ENCODE measurements at places on chromosomes 12 and 14. TPM values are rescaled to one million over a fixed set of nuclear protein-coding genes. Genes with fewer than 3 reads are reported as not detected.

- no peak for DNase-seq
These were observed 92.9 kb downstream of the ATP23 start for GRCh38 chr12:58034311-58034710.

GRCh38 chr14:72567226-72567625 is 326.7 kb downstream of the DPF3 start:
- no peak for DNase-seq

GRCh38 chr14:38127784-38128183 is 79.9 kb upstream of the SSTR1 start:
- no peak for DNase-seq

GRCh38 chr14:90523961-90524875 is 127.4 kb downstream of the CALM1 start:
- no peak for DNase-seq

- no peak for DNase-seq
These were observed 257.4 kb upstream of the NOVA1 start for GRCh38 chr14:26855077-26855753.

DNA sequence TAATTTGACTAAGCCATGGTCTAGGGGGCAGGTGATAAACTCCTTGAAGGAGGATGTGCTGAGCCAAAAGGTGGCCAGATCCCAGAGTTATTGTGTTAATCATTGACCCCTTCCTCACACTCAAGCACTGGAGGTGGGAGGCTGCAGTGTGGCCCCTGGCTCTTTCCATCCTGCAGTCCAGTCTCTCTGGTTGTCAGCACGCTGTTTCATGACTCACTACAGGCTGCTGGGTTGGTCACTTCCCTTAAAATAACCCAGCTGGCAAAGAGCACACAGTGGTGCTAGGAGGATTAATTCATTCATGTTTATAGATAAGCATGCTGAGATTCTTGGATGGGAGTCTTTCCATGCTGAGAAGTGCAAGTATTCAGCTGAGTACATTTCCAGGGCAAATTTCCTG is 228.9 kb downstream of the ANO2 start:
- no peak for DNase-seq

DNA sequence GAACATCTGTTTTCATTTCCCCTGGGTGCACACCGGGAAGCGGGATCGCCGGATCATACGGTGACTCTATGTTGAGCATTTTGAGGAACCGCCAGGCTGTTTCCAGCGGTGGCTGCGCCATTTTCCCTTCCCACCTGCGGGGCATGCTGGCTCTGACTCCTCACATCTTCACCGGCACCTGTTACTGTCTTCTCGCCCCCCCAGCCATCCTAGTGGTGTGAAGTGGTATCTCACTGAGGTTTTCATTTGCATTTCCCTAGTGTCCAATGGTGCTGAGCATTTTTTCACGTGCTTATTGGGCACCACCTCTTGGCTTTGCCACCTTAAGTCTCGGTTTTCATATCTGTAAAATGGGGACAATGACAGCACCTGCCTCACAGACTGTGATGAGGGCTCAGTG is 44.1 kb upstream of the EML1 start:
- no peak for DNase-seq

GRCh38 chr12:18905134-18905533 is 167.2 kb downstream of the CAPZA3 start:
- DNase-seq = no peak

The PTGER2 gene
- 4.3 TPM for total RNA-seq

The HCAR2 gene
- total RNA-seq = not detected

The USP5 gene
- total RNA-seq = 25.9 TPM

The MUCL1 gene
- total RNA-seq = not detected

All from CD8-positive, alpha-beta T cell (primary cell).